GM23338 (cell line): ENCODE measurements at places on chromosomes 12 and 14. TPM values are rescaled to one million over a fixed set of nuclear protein-coding genes. Genes with fewer than 3 reads are reported as not detected.

DNA sequence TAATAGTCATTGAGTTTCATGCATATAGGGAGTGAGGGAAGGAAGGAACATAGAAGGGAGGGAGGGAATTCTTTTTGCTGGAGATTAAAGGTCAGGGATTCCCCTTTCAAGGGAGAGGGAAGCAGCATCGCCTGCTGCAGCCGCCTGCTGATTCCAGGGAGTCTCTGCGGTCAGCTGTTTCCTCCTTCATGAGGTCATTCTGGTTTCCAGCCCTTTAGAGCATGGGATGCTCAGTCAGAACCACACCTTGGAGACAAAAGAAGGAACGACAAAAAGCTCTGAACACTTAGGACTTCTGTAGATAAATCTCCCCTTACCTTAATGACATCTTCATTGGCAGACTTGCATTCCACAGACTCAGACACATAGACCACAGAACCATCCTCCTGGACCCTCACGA, 923.0 kb upstream of the TMEM132C start:
- DNase-seq: no peak

DNA sequence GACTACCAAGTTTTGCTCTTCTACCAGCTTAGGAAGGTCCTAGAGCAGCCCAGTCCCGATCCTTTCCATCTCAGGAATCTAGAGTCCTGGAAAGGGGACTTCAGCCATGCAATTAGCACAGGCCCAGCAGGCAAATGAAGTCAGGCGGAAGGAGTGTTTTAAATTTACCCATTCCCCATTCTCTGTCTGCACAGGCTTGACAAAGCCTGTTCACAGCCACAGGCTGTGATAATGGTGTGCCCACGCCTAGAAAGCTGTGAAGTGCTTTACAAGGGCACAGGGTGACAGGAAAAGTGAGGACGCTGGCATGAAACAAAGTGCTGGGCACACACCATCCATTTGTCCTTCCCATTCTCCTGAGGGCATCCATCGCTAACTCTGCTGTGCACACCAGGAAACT, 79.0 kb downstream of the PITPNM2 start:
- DNase-seq: no peak

- DNase-seq: no peak
Observed at GRCh38 chr12:128771681-128772080, 52.1 kb downstream of the SLC15A4 start.

DNA sequence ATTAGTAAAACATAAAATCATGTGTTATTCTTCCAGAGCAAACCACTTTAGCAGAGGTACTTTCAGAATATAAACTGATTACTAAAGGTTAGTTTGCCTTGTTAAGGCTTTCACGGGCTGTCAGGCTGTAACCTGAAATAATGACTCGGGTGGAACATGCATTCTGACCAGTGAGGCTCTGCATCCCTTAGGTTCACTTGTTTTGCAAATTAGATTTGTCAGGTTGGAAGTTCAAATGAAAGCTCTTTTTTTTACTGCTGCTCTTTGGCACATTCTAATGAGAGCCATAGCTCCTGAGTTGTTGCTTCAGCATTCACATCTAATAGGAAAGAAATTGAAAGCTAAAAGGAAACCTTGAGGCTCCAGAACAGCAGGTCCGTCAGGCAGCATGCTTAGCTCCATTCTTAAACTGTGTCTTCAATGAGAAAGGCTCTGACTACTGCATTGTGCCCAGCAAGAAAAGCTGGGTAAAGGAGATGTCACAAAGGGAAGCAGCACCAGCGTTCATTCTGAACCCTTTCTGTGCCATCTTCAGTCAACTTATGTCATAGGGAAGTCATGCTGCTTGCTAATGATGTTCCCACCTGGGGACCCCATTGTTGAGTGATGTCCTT, 445.5 kb upstream of the FBXO33 start:
- peak; percentile 24 for DNase-seq

GRCh38 chr12:106919910-106920544, 35.7 kb upstream of the TMEM263 start:
- peak; percentile 73 for DNase-seq

GRCh38 chr12:104095289-104095688, 31.0 kb downstream of the HCFC2 start:
- DNase-seq: no peak

DNA sequence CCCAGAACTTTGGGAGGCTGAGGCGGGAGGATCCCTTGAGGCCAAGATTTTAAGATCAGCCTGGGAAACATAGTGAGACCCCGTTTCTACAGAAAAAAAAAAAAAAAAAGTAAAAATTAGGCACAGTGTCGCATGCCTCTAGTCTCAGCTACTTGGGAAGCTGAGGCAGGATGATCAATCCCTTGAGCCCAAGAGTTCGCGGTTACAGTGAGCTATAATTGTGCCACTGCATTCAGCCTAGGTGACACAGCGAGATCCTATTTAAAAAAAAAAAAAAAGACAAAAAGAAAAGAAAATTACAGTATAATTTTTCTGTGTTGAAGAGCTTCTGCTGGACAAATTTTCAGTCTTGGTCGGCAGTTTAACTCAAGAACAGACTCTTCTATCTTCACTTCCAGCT, 133.9 kb upstream of the FGD4 start:
- DNase-seq: no peak

DNA sequence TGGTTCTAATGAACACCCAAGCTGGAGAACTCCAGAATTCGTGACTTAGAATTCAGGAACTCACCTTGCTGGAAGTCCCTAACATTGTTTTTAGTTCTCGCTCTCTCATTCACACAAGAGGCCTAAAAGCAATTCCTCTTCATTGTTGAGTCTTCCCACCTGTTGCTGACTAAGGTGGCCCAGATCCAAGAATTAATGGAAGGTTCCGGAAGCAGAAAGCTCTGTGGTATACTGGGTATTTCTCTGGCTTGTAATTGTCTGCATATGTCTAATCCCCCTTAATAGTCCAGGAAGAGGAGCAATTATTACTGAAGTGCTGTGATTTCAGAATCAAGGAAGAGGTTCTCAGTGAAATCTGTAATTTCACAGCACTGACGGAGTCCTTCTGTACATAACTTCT, 31.4 kb downstream of the TMEM233 start:
- no peak for DNase-seq

GRCh38 chr14:56310643-56311042, 192.4 kb downstream of the PELI2 start:
- no peak for DNase-seq

- DNase-seq: no peak
Observed at GRCh38 chr12:98352218-98352811, 163.1 kb upstream of the TMPO start.

- DNase-seq: no peak
Observed at GRCh38 chr14:33271216-33271615, 332.5 kb downstream of the NPAS3 start.

- peak; percentile 1 for DNase-seq
Observed at GRCh38 chr12:128269181-128269591, 2.2 kb downstream of the TMEM132C start.

- DNase-seq: no peak
Observed at GRCh38 chr12:70080566-70080965, 162.7 kb upstream of the CNOT2 start.

- DNase-seq: peak; percentile 32
Observed at GRCh38 chr14:78933948-78934524, 763.9 kb downstream of the NRXN3 start.

GRCh38 chr12:123843912-123844748, 82.0 kb downstream of the DNAH10 start:
- no peak for DNase-seq

- no peak for DNase-seq
Observed at GRCh38 chr12:72234886-72235285, 37.3 kb upstream of the TRHDE start.

DNA sequence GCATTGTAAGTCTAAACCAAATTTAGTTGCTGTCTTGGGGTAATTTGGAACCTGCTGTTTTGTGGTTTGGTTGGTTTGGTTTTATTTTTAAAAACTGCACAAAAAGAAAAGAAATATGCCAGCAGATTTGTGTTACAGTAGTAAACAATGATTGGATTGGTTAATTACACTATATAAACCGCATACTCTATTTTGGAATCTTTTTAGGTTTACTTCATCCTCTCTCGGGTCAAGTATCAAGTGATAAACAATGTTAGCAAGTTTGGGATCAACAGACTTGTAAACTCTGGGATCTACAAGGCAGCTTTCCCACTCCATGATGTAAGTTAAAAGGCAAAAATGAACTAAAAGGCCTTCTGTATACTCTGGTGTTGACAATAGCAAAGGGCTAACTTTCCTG, 132.4 kb downstream of the ANO6 start:
- DNase-seq: no peak

DNA sequence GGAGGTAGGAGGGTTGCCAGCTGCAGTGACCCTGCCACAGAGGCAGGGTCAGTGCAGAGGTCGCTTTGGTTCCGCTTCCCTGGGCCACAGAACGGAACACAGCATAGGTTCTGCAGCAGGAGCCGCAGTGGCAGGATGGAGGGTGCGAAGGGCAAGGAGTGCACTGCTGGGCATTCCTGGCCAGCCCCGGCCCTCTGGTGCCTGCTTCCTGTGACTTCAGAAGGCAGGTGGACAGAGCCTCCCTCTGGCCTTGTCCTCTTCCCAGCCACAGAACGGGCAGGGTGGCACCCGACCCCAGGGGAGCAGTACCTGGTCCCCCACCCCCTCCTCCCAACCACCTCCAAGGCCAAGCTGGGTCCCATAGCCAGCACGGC, 37.7 kb downstream of the SLC8B1 start:
- no peak for DNase-seq

DNA sequence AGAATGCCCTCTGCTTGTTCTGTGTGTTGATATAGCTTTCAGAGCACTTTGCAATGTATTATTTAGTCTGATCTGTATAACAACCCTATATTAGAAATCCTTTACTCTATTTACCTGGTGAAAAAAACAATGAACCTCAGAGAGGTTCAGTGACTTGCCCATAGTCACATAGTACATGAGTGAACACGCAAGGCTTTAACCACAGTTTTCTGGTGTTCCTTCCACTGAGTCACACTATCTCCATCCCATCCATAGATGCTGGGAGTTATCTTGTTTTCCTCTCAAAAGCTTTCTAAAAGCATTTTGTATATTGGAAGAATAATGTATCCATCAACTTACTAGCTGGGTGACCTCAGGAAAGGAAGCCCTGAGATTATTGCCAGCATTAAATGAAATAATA, 104.5 kb downstream of the NT5DC3 start:
- no peak for DNase-seq

Gene DDHD1
- 27.2 and 28.9 TPM in 2 replicates for total RNA-seq

Gene RND1
- total RNA-seq: 7.4 and 10.4 TPM in 2 replicates

Gene TOMM20L
- not detected in 2 replicates for total RNA-seq

Gene SRSF9
- 202 and 250 TPM in 2 replicates for total RNA-seq

Gene PTPN21
- total RNA-seq: 5.2 and 5.6 TPM in 2 replicates

Gene ART4
- not detected in 2 replicates for total RNA-seq

Gene TCTN1
- total RNA-seq: 12.4 and 14.8 TPM in 2 replicates

Gene CLEC2D
- total RNA-seq: 3.8 and 7.1 TPM in 2 replicates

Gene OTX2
- total RNA-seq: 21.2 and 23.9 TPM in 2 replicates
